Activated CD8-positive, alpha-beta memory T cell treated with anti-CD3 and anti-CD28 coated beads for 4 hours (primary cell): ENCODE measurements at places on chromosomes 5 and 9.

GRCh38 chr5:9020996-9021395 lies 524.9 kb downstream of the SEMA5A start:
- no peak for DNase-seq

DNA sequence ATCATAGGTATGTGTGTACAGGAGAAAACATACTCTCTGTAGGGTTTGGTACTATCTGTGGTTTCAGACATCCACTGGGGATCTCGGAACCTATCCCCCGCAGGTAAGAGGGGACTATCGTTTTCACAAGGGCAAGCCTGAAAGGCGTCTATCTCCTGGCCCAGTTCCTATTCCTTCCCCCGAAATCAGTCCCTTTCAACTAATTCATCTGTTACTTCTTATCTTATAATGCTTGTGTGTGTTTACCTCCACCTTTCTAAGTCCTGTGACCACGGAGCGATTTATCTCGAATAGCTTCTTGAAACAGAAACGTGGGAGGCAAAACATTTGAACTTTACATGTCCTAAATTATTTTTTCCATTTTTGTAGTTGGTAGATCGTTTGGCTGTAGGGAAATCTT lies 11.4 kb downstream of the ABO start:
- DNase-seq, result no peak

- DNase-seq, result no peak
Measured at GRCh38 chr9:115717711-115718173, 435.8 kb upstream of the PAPPA start.

- no peak for DNase-seq
Measured at GRCh38 chr5:176810081-176810597, at the start of gene UNC5A. UNC5A (plus strand) TSS chr5:176810559; CDS start chr5:176810751, 192 bp downstream.

DNA sequence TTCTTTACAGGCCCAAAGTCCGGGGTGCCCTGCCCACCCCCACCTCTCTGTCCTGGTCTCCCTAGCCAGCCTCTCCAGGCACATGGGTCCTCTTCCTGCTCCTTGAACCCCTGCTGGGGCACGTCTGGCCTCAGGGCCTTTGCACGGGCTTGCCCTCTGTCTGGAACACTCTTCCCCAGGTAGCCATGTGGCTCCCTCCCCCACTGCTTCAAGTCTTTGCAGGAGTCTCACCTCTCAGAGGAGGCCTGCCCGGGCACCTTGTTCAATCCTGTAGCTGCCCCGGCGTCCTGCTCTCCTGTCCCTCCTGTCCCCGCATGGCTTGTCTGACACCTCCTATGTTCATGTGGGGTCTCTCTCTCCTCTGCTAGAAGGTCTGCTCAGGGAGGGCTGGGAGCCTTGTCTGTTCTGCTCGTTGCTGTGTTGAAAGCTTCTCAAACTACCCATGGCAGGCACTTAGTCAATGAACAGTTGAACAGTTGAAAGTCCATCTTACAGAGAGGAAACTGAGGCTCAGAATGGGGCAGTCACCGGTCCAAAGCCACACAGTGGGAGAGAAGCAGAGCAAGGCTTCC lies 241.4 kb downstream of the PBX3 start:
- DNase-seq, result no peak

GRCh38 chr5:132487095-132487428 lies 3.5 kb downstream of the IRF1 start:
- DNase-seq, result no peak

DNA sequence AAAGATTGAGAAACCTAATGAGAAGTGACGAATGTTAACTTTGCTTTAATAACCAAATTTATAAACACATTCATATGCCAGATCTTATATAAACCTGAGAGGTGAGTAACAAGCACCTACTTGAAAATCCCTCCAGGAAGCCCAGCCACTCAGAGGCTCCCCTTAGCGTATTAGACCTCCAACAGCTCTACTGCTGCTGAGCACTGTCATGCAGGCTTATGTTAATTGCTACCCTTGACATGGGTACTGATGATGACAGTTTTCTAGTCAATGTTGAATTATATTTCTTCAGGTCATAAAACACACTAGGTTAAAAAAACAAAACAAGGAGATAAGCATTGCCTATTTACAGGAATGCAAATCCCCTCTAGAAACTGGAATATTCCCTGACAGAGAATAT lies 161.2 kb downstream of the MPDZ start:
- no peak for DNase-seq

DNA sequence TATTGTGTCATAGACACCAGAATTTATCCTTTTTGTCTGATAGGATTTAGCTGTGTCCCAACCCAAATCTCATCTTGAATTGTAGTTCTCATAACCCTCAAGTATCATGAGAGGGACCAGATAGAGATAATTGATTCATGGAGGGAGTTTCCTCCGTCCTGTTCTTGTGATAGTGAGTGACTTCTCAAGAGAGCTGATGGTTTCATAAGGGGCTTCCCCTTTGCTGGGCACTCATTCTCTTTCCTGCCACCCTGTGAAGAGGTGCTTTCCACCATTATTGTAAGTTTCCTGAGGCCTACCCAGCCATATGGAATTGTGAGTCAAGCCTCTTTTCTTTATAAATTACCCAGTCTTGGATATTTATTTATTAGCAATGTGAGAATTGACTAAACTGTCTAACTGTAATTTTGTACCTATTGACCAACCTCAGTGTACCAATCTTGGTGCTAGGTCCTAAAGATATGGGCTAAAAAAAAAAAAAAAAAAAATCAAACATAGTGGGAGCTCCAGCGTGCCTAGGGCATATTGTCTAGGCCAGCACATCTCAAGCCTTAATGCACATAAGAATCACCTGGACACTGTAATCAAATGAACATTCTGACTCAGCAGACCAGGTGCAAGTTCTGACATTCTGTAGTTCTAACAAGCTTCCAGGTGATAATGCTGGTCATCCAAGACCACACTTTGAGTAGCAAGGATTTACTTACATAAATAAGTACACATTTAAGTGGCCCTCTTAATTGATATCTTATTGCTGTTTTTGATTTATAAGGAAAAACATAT lies 30.5 kb downstream of the ST8SIA4 start:
- DNase-seq, result no peak

DNA sequence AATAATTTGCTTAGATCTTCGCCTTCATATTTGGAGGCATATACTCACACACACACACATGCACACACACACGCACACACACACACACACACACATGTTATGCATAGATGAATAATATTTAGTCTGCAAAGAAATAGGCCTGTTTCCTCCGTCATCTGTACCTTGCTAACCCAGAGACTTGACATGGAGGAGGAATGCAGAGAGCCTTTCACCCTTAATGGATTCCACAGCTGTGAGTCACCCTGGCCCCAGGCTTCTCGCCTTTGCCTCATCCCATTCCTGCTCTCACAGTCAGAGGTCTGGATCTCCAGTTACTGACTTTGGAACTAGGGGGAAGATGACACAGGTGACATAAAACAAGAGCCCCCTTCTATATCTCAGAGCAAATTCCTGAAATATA lies 29.7 kb downstream of the ZNF462 start:
- no peak for DNase-seq

DNA sequence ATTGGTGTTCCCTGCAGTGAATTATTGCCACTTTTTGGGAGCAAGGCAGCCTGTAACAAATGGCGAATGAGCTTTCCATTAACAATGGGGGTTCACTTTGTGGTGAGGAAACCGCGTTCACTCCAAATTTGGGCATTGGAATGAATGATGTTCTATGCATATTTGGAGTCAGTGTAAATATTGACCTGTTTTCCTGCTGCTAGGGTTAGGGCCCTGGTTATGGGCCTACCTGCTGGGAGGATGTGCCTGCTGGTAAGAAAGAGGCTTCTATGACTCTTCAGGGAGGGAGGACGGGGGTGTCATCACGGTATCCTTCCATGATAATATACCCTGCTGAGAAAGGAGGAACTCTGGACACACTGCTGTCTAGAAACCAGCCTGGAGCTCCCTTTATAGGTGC lies 29.0 kb downstream of the C9orf50 start:
- no peak for DNase-seq

GRCh38 chr5:73938938-73939320 lies 312.9 kb downstream of the ARHGEF28 start:
- no peak for DNase-seq

DNA sequence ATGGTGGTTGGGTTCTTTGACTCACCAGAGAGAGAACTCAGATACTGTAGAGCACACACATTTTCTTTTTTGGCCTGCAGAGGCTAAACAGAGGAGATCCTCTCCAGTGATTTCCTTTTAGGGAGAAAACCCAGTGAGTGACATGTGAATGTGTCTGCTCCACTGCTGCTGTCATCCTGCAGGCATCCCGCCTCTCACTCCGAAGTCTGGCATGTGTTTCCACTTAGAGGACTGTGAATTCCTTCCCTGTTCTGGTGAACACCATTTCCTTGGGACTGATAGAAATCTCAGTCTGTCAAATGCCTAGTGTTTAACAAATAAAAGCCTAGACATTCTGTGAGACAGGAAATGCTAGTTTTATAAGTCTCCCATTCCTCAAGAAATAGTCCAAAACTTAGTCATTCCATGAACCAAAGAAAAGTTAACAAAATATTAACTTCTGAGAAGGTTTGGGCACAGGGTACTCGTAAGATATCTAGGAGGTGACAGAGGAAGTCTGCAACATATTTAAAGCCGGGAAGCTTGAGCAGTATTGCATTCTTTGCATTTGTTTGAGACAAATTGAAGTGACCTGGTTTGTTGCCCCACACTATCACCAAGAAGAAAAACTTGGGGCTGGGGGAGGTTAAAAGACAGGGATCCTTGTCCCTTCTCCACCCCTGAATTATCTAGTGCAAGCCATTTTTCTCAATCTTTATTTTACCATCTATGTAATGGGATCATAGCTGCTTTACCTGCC lies 74.9 kb upstream of the NIPAL4 start:
- DNase-seq, result no peak

DNA sequence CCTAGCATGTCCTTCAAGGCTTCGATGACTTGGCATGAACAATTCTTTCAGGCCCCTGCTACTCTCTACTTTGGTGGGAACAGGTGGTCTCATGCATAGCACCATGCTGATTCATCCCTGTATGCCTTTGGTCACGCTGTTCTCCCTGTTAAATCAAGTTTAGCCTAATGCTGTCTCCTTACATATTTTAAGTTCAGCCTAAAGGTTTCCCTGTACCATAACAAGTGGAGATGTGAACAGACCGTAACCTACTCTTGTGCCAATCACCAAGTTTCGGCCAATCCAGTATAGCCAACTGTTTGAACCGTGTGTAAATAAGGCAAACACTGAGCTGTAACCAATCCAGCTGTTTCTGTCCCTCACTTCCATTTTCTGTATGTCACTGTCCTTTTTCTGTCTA lies 8.0 kb downstream of the GAS1 start:
- no peak for DNase-seq

DNA sequence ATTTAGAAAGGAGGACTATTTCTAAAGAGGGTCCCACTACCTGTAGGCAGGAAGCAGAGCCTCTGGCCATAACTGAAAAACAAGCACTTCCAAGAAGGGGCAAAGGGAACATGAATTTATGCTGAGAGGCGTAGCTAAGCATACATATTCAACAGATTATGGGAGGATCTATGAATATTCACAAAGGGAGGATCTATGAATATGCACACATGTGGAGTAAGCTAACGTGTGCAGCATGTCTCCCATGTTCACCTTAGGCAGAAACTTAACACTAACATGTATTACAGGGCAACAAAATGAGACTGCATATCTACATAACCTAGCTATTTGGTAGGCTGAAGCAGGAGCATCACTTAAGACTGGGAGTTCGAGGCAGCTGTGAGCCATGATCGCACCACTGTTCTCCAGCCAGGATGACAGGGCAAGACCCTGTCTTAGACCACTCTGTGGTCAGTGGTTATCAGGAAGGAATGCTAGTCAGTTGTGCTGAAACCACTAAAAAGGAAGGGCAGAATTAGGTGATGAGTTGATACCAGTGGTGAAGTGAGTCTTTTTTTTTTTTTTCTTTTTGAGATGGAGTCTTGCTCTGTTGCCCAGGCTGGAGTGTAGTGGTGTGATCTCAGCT lies 20.8 kb downstream of the FXN start:
- DNase-seq, result no peak

DNA sequence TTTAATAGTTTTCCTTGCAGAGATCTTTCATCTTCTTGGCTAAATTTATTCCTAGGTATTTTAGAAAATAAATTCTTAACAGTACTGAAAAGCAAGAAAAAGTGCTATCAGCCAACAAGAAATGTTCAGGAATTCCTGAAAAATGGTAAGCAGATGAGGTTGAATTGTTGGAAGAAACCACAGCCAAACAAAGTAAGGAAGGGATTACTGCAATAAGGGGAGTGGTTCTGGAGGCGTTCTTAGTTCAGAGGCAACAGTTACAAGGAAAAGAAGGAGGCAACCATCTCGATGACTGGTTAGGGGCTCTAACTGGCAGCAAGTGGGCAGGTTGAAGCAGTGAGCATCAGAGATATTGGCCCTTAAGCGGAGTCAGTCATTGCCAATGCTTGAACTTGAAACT lies 12.8 kb upstream of the OR13J1 start:
- DNase-seq, result no peak

DNA sequence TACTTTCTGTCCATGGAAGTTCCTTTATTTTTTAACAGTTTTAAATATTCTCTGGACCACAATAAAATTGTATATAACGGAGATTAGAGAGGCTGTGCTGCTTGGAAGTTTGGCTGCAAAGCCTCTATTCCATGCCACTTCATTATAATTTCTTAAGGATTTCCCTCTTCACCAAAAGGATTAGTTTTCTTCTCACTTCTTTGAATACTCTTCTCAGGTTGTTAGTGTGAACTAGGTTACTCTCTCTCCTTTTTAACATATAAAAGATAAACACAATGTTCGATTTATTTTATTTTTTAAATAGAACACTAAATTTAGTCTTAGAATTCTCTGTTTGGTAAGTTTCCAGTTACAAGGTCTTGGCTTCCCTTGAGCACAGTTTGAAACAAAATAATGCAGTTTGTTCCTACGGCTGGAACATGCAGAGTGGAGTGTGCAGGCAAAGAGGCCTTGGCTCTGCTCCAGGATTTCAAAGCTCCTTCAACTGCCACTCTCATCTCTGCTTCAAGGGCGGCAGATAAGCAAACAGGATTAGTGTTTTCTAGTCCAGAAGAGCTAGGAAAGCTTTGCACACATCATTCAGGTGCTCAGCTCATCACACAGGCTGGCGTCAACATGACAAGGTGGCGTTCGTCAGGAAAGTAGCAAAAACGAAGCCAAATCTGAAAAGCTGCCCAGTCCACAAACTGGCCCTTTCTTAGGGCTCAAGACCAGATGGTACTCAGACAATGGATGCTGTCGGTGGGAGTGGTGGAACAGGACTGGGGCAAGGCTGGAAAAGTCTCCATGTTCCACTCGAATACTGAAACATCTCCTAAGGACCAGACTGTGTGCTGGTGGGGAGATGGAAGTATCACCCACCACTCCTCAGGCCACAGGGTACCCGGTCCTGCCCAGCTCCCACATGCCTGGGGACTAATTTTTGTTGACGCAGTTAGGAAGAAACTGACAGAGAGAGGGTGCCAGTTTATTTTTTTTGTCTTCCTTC lies 286.6 kb downstream of the CRB2 start:
- no peak for DNase-seq

DNA sequence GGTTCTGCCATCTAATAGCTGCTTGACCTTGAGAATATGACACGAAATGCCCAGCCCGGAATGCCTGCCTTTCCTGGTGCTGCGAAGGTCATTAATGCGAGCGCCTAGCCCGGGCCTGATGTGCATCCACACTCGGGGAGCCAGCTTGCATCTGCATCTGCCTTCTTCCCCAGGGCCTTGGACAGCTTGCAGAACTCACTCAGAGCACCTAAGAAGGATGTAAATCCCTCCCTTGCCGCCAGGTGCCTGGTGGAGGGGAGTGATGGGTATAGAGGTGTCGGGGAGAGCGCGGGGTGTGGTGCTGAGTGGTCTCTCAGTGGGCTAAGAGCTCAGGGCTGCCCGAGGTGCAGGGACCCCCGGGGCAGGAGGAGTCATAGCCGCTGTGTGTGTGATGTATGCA lies 127.2 kb downstream of the MRPL36 start:
- DNase-seq, result no peak
